ENCODE measurements at places on chromosomes 4 and X.
A peak's percentile ranks its signal among the peaks of the same experiment; 100 is the strongest.

GRCh38 chr4:167424341-167425256 lies 190.3 kb upstream of the SPOCK3 start:
- DNase-seq: no peak

GRCh38 chr4:145883101-145883694 lies 55.4 kb downstream of the ZNF827 start:
- no peak for DNase-seq

- no peak for DNase-seq
Measured at GRCh38 chr4:184860018-184860779, 34.4 kb upstream of the ACSL1 start.

DNA sequence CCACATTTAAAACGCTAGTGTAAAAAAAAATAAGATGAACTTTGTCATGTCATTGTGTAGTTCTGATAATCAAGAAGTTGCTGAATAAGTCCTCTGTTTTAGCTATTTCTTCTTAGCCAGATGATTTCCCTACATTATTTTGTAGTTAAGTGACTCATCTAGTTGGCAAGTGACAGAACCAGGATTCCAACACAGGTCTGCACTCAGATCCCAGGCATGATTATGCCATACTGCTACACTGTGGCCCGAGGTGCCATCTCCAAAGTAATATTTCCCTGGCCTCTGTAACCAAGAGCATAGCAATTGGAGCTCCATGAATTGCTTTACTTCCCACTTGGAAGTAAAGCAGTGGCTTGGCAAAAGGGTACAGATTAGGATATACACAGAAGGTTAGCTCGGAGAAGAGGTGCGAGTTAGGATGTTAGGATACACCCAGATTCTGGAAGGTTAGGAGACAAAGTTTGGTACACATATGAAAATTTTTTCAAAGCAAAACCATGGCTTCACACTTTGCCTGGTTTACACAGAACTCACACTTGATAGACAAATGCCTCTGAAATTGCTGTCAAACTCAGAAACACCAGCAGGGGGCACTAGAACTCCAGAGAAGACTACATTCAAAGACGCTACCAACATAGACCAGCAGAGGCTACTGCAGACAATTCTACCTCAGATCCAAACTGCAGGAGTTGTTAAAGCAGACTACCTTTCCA lies 41.4 kb downstream of the SRPX2 start:
- peak; percentile 86 for DNase-seq

DNA sequence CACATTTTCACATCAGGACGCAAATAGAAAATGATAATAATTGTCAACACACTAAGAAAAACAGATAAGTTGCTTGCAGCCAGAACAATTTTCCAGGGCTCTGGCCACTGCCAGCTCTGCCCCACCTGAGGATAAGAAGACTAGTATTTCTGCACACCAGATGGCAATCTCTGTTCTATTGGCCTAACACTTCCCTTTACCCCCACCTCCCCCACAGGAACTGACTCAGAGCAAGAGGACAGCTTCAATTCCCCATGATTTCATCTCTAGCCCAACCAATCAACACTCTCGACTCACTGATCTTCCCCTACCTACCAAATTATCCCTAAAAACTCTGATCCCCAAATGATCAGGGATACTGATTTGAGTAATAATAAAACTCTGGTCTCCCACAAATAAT lies 164.0 kb downstream of the SMARCA1 start:
- DNase-seq: no peak

DNA sequence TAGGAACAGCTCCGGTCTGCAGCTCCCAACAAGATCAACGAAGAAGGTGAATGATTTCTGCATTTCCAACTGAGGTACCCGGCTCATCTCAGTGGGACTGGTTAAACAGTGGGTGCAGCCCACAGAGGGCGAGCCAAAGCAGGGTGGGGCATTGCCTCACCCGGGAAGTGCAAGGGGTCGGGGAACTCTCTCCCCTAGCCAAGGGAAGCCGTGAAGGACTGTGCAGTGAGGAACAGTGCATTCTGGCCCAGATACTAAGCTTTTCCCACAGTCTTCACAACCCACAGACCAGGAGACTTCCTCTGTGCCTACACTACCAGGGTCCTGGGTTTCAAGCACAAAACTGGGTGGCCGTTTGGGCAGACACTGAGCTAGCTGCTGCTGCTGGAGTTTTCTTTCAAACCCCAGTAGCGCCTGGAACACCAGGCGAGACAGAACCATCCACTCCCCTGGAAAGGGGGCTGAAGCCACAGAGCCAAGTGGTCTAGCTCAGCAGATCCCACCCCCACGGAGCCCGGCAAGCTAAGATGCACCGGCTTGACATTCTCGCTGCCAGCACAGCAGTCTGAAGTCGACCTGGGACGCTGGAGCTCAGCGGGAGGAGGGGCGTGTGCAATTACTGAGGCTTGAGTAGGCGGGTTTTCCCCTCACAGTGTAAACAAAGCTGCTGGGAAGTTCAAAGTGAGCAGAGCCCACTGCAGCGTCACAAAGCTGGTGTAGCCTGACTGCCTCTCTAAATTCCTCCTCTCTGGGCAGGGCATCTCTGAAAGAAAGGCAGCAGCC lies 84.6 kb downstream of the THOC2 start:
- DNase-seq: no peak

DNA sequence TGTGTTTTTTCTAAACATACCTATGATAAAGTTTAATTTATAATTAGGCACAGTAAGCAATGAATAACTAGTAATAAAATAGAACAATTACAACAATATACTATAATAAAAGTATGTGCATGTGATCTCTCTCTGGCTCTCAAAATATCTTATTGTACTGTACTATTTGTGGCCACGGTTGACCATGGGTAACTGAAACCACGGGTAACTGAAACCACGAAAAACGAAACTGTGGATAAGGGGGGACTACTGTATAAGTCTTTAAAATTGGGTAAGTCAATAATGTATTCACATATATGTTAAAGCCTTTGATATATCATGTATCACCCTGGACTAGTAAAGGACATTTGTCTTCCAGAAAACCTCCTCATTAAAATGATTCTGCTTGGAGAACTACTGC lies 20.0 kb downstream of the TMEM154 start:
- DNase-seq: no peak

GRCh38 chr4:165604181-165604580 lies 225.4 kb downstream of the CPE start:
- no peak for DNase-seq

- DNase-seq: no peak
Measured at GRCh38 chr4:654503-654845, 19.6 kb downstream of the ATP5ME start.

DNA sequence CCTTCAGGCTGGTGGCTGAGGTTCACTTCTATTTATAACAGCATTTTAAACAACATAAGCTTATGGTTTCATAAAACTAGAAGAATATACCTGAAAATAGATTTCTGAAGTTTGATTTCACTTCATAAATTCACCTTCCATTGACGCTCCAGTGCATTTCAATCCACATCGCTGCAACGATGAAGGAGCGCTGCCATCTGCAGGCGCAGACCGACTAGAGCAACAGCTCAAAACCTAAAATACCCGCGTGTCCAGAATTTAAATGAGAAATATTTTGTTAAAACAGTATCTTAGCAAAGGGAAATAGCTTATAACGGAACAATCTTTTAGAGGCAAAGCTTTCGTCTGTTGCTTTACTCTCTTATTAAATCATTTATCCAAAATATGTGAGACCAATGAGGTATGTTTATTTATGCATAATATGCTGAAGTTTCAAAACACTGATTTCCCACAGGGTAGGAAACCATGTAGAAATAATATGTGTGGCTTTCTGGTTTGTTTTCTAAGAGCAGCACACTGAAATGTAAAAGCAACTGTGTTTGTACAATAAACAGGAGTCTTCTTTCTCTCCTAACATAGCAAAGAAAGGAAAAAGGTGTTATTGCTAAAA lies 816.4 kb upstream of the FRG1 start:
- no peak for DNase-seq

DNA sequence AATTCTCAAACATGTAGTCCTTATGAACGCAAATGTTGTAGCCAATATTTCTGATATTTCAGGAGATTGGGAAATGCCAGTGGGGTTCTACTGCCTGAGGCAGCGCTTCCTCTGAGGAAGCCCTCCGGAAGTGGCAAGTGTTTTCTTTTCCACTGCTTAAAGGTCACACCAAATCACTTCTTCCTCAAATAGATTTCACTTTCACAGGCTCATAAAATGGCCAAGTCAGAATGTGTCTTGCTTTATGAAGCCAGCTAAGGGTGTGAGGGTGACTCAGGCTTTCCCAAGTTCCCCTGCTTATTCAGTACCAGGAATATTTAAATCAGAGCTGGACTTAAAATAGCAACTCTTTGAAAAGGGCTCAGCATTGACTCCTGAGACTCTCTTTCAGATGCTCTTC lies 514.2 kb upstream of the DIPK2B start:
- DNase-seq: no peak

- no peak for DNase-seq
Measured at GRCh38 chr4:88759039-88759894, 61.6 kb upstream of the NAP1L5 start.

GRCh38 chr4:42460043-42460442 lies 62.8 kb downstream of the SHISA3 start:
- DNase-seq: no peak

DNA sequence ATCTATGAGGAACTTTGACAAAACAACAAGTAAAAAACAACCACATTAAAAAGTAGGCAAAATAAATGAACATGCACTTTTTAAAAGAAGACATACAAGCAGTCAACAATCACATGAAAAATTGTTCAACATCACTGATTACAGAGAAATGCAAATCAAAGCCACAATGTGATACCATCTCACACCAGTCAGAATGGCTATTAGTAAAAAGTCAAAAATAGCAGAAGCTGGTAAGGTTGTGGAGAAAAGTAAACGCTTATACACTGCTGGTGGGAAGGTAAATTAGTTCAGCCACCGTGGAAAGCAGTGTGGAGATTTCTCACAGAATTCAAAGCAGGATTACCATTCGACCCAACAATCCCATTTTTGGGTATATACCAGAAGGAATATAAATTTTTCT lies 17.0 kb upstream of the LNX1 start:
- DNase-seq: no peak

- DNase-seq: no peak
Measured at GRCh38 chrX:53316111-53316859, 34.9 kb upstream of the IQSEC2 start.

GRCh38 chr4:10773010-10773409 lies 88.4 kb upstream of the CLNK start:
- no peak for DNase-seq

- no peak for DNase-seq
Measured at GRCh38 chr4:121192013-121192412, 27.9 kb upstream of the TNIP3 start.

GRCh38 chr4:158778156-158778711 lies 9.4 kb downstream of the FNIP2 start:
- no peak for DNase-seq

DNA sequence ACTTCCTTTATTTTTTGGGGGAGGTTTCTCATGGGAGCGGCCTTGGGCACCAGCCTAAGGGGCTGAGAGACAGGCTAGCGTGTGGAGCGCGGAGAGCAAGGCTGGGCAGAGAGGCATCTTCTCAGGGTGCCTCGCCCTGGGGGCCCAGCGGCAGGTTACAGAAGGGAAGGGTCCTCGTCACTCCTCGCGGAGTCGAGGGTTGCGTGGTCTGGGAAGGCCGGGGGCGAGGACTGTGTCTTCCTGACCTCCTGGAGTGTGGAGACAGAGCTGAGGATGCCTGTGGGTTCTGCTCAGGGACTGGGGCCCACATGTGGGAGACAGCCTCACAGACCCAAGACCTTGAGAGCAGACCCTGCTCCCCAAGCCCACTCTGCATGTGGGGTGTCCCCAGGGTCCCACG lies 79.6 kb upstream of the LRPAP1 start:
- no peak for DNase-seq

DNA sequence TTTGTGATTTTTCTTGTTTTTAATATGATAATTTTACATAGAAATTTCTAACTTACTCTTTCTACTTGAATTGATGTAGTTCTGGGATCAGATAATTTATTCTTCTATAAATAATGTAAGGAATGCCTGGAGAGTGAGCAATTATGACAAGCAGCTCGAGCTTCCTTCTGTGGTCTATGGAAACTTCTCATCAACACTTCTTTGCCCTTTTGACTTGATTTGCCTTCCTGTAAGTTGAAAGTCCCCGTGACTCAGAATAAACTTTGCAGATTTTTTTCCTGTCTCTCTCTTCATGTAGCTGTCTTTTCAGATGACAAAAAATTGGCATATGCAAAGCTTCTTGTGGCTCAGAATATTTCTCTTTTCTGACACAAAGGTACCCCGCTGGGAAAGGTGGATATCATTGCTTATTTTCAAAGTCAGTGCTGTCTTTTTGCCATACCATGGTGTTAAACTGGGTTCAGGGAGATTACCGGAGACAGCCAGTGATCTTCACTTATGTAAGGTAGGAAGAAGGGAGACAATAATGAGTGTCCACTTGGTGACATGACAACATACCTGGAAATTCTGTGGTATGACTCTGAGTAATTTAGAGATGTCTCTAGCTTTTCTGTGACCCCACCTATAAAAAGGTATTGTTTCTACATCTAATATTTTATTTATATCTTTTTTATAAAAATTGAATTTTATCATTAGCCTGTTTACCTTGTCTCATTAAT lies 278.6 kb upstream of the GNPDA2 start:
- no peak for DNase-seq

GRCh38 chr4:77903186-77903585 lies 40.6 kb downstream of the MRPL1 start:
- no peak for DNase-seq

DNA sequence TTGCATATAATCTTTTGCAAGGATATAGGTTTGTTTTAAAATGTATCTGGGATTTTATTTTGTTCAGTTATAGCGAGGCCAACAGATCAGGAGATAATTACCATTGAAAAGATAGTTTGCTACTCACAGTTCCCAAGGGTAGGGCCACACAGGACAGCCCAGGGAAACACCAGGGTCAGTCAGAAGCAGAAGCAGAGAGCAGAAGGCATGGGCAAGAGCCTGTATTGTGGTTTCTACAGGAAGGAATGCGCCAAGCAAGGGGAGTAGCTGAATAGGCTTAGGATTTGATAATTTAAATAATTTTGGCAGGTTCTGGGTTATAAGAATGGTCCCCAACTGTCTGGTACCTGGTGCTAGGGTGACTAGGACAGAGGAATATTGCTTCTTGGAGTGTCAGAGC lies 61.6 kb downstream of the SYNPO2 start:
- no peak for DNase-seq

- peak; percentile 24 for DNase-seq
Measured at GRCh38 chrX:9312922-9313867, 151.7 kb upstream of the TBL1X start.

DNA sequence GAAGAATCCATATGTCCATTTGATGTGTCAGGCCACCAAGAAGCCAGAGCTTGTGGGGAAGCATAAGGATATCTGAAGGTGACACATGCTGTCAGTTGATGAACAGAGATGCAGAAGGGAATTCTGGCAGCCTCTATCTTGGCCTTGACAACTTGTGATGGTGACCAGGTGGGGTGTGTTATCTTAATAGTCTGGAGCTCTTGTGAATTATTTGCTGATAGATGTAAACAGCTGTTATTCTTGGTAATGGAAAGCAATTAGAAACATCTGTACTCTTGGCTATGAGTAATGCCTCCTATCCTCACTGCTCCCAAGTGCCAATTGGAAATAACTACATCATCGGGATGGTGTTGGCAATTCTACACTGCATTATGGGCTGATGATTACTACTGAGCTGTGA lies 51.9 kb downstream of the NAA11 start:
- DNase-seq: no peak
